ENCODE measurements at places on chromosomes 2 and 18. TPM values are rescaled to one million over a fixed set of nuclear protein-coding genes. Genes with fewer than 3 reads are reported as not detected.

Gene ASPRV1
- 0.15 TPM for total RNA-seq

Gene HADHA
- 98.4 TPM for total RNA-seq

Gene ABCG8
- not detected for total RNA-seq

Gene TMX3
- 62.1 TPM for total RNA-seq

Gene CIB4
- not detected for total RNA-seq

Gene SCYGR4
- total RNA-seq: not detected

Gene NT5C1B
- not detected for total RNA-seq

Gene ALMS1
- total RNA-seq: 15.0 TPM

Gene PLGLB2
- 0.05 TPM for total RNA-seq

Gene CTLA4
- total RNA-seq: not detected

Gene IL18RAP
- not detected for total RNA-seq

Gene DNAJC5G
- not detected for total RNA-seq

Gene FAHD2A
- 25.7 TPM for total RNA-seq

Gene BABAM2
- 51.8 TPM for total RNA-seq

Gene RAB17
- 0.30 TPM for total RNA-seq

Gene DLX1
- 6.8 TPM for total RNA-seq

Gene SIX2
- total RNA-seq: 0.37 TPM

Gene ZNF516
- total RNA-seq: 2.6 TPM

Gene MOGAT1
- not detected for total RNA-seq

Gene HOXD1
- not detected for total RNA-seq

Gene TMEM182
- total RNA-seq: 11.1 TPM

Gene BOLL
- not detected for total RNA-seq

Gene SLC9A4
- not detected for total RNA-seq

Gene HOXD3
- total RNA-seq: 0.30 TPM

Gene TET3
- 4.4 TPM for total RNA-seq

Gene MATN3
- total RNA-seq: 0.81 TPM

Gene DNAH7
- total RNA-seq: 0.64 TPM

Gene ADGRF3
- 0.12 TPM for total RNA-seq

Gene ATL2
- 30.8 TPM for total RNA-seq

Gene CXCR1
- total RNA-seq: not detected

Gene EFR3B
- total RNA-seq: 0.02 TPM

Gene OSR1
- total RNA-seq: not detected

Gene GPR155
- total RNA-seq: 2.5 TPM

Gene CHRND
- total RNA-seq: not detected

Gene BCS1L
- 11.6 TPM for total RNA-seq

Measured in M059J (cell line).